Breast epithelium (tissue), 4 donors: ENCODE measurements at places on chromosomes 12 and 14.

DNA sequence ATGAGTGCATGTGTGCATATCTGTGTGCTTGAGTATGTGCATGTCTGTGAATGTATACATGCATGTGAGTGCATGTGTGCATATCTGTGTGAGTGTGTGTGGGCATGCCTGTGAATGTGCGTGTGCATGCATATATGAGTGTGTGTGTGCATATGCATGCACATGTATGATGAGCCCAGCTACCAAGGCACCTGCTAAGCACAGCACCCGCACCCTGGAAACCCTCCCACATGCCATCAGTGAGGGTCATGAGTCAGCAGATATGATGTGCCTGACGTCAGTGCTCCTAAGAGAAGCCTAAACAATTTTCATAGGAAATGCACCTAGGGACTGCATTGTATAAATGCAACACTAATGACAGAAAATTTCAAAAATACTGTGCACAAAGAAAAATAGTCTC is 151.1 kb downstream of the KIF26A start:
- no peak overlapping the region for H3K27ac ChIP-seq
- H3K36me3 ChIP-seq, result no peaks in the 10 kb centered on the region
- H3K4me3 ChIP-seq, result no peak overlapping the region
- no peak for DNase-seq

DNA sequence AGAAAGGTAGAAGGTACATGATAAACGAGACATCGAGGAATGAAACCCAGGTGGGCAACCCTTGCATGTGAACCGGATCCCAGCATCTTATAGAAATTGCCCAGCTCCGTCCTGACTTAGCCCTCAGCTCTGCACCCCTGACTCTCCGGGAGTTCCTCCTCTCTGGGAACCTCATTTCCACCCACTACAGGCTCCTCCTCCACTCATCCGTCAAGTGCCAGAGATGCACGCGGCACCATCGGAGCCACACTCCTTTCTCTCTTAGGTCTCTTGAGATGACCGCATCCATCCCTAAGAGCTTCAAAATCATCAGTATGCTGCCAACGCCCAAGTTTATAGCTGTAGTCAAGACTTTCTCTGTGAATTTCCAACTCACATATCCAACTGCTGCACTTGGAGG is 84.7 kb downstream of the TTC7B start:
- no peak for DNase-seq
- H3K36me3 ChIP-seq, result no peaks in the 10 kb centered on the region

DNA sequence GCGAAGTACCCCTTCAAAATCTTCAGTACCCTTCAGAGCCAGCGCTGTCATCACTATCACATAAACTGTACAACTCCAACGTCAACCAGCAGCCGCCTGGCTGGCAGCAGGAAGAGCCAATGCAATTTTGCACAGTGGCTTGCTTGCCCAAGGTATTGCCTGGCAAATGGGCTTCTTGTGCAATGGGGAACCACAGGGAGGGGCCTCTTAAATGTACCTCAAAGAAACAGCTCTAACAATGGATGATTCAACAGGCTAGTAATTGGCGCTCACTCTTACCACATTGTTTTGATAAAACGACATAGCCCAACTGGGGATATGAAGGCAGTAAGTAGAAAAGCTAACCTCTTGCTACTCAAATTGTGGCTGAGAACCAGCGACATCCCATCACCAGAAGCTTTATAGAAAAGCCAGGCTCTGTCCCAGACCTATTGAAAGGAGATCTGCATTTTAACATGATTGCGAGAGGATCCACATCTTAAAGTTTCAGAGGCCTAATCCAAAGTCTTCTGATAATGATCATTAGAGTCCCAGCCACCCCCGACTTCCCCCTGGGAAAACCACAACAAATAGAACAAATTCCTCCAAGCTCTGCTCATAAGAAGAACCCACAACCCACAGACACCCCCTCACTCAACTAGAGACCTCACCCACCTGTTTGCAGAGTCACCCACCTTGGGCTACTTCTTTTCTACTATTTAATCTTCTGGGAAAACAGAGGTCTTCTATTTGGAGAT is 125.3 kb upstream of the HIF1A start:
- no peak for DNase-seq
- no peak overlapping the region for H3K4me3 ChIP-seq
- peak overlapping the region; percentile 68 for H3K27ac ChIP-seq
- H3K36me3 ChIP-seq, result no peaks in the 10 kb centered on the region
- no peaks in the 10 kb centered on the region for H3K27me3 ChIP-seq
- H3K4me1 ChIP-seq, result peaks cover 5% of the 10 kb centered on the region

DNA sequence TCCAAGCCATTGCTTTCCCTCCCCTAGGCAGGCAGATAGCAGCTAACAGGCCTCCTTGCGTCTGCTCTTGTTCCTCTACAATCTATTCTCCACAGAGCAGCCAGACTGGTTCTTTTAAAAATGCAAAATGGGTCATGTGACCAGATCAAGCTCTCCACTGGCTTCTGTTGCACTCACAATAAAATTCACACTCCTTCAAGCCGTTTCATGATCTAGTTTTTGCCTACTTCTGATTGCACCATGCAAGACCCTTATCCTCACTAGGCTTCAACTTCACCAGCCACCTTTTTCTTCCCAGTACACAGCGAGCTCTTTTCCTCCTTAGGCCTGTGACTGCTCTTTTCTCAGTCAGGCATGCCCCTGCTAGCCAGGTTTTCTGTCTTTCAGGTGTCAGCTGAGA is 6.1 kb upstream of the KRAS start:
- H3K36me3 ChIP-seq, result no peaks in the 10 kb centered on the region
- H3K27me3 ChIP-seq, result no peaks in the 10 kb centered on the region
- no peak for DNase-seq
- no peak overlapping the region for H3K4me3 ChIP-seq

DNA sequence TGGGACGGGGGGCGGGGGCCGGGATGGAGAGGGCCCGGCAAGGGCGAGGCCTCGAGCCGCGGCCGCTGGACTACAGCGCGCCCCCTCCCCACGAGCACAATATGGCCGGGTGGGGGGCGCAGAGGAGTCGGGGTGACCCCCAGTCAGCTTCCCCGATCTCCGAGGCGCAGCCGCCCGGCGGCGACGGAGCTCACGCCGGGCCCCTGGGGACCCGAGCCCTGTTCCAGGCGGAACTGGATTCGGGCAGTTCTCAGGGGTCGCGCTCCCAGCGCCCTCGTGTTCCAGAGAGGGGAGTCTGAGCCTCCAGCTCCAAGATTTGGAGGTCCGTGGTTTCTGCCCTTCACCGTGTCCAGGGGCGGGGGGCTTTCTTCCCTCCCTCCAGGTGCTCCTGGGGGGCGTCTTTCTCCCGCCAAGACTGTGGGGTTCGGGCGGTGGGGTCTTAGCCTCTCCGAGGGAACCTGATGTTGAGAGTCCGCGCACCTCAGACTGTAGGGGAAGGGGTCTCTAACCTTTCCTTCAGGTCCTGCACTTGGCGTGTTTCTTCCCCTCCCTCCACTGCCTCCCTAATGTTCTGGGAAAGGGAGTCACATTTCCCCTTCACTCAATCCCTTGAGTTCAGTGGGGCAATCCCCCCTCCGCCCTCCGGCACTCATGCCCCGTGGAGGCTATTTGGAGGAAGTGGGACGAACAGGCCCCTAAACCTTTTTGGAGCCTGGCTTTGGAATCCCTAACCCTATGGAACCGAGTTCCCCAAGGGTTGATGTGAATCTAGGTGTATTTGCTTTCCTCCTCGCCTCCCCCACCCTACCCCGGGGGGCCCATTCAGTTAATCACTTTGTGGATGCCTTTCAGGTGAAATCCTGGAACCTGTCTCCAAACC is 584 bp downstream of the ACVR1B start:
- no peaks in the 10 kb centered on the region for H3K27me3 ChIP-seq
- DNase-seq, result no peak
- peak overlapping the region; percentile 92 for H3K27ac ChIP-seq
- H3K4me1 ChIP-seq, result no peaks in the 10 kb centered on the region
- H3K4me3 ChIP-seq, result peak overlapping the region; percentile 99

GRCh38 chr14:104766863-104767633 is 14.1 kb downstream of the SIVA1 start:
- no peaks in the 10 kb centered on the region for H3K36me3 ChIP-seq
- DNase-seq, result no peak
- no peaks in the 10 kb centered on the region for H3K27me3 ChIP-seq
- peaks cover 5% of the 10 kb centered on the region for H3K4me1 ChIP-seq
